ENCODE measurements at places on chromosomes 7 and 10.

GRCh38 chr10:62048470-62048869 is 147.0 kb downstream of the ARID5B start:
- peak; percentile 29 for DNase-seq

DNA sequence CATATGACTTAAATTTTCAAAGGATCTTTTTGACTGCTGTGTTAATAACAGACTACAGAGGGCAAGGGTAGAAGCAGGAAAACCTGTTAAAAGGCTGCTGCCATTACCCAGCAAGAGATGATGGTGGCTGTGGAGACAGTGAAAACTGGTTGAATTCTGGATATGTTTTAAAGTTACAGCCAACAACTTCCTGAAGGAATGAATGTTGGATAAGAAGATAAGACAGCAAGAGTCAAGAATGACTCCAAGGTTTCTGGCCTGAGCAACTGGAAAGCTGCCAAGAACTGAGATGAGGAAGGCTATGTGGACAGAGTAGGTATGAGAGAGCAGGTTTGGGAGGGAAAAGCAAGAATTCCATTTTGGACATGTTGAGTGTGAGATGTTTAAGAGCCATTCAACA is 19.1 kb downstream of the CNOT4 start:
- DNase-seq: no peak

DNA sequence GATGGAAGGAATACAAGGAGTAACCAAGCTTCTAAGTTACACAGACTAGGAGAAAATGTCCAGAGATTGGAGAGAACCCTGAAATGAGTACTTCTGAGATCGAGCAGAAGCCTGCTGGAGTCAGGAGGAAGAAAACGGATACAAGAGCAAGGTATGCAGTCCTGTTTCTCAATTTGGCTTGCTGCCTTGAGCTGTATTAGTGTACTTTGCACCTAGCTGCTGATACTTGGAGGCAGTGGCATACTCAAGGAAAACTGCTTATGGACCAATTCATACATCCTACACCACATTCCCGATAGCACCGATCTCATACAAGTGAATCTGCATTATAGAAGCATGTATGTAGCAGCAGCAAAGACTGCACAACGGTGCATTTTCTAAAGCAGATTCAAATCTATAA is 14.4 kb downstream of the PIP4K2A start:
- DNase-seq: no peak

DNA sequence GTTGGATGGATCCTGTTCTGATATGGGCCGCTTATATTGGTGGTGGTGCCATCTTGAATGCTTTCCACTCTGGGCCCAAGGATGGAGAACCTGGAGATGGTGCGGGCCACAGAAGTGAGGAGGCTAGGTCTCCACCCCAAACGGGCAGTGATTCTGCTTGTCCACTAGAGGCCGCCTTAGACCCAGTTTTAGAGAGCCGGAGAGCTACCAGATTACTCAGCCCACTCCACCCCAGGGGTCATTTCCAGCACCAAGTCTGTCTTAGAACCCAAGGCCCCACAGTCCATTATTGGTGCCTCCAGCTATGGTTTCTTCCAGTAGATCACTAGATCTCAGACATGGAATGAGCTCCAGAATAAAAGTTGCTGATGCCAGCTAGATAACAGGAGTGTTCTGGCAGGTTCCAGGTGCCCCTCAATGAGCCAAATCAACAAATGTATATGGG is 11.8 kb upstream of the CAMK2G start:
- DNase-seq: peak; percentile 77

- no peak for DNase-seq
Measured at GRCh38 chr10:80602881-80603280, 65.2 kb downstream of the SH2D4B start.

DNA sequence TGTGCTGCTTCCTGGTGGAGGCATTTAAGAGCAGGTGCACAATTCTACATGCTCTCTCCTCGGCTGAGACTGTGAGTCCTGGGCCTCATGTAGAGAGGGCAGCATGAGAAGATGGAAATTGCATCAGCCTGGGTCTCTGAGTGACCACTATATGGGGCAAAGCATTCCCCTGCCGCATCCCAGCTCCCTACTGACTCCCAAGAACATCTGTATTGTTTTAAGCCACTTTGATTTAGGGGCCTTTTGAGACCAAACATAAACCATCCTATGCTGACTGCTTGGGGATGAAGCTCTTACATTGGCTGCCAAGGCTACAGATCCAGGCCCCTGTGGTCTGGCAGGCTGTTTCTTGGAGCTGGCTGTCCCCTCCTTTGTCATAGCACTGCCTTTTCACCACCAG is 101.3 kb upstream of the TBX20 start:
- no peak for DNase-seq

- no peak for DNase-seq
Measured at GRCh38 chr10:101950213-101950612, 105.8 kb downstream of the ARMH3 start.

- no peak for DNase-seq
Measured at GRCh38 chr10:26869528-26869927, 8.8 kb upstream of the ABI1 start.
